ENCODE measurements at places on chromosomes 3 and 15.

DNA sequence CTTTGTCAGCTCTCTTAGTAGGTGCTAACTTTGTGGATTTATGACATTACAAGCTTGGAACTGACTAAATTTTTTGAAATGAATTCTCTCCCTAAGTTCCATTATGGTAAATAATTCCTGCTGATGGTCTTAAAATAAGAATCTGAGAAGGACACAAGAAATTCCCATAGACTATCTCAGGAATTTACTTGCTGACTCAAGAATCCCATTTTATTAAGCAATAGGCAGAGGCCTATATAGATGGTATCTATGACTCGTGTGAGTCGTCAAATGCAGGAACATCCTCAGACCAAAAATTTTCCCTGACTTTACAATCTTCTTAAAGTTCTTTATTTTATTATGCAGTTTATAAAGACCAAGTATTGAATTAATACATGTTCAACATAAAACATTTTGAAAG is 30.7 kb upstream of the CBLB start:
- no peak for DNase-seq

GRCh38 chr3:152209060-152209459 is 59.7 kb upstream of the MBNL1 start:
- DNase-seq: no peak

DNA sequence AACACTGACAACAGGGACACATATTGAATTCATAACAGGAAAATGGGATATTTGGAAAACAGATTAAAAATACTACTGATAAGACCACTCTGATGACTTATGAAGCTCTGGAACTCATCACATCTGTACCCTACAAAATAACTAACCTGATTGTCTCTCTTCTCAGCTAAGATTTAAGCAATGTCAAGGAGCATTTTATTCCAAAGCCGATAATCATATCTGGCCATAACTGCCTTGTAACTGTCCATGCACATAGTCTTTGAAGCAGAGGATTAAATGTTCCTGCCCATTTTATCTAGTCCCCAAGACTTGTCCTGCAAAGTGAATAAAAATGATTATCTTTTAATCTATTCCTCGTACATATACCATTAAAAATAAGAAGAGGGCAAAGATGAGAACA is 234.1 kb downstream of the STAG1 start:
- no peak for DNase-seq

- no peak for DNase-seq
These were observed 28.8 kb upstream of the VILL start for GRCh38 chr3:37961622-37962431.

GRCh38 chr3:168996622-168997021 is 666.9 kb downstream of the MECOM start:
- DNase-seq: no peak
